ENCODE measurements at places on chromosomes 3 and 15. TPM values are rescaled to one million over a fixed set of nuclear protein-coding genes. Genes with fewer than 3 reads are reported as not detected.

DNA sequence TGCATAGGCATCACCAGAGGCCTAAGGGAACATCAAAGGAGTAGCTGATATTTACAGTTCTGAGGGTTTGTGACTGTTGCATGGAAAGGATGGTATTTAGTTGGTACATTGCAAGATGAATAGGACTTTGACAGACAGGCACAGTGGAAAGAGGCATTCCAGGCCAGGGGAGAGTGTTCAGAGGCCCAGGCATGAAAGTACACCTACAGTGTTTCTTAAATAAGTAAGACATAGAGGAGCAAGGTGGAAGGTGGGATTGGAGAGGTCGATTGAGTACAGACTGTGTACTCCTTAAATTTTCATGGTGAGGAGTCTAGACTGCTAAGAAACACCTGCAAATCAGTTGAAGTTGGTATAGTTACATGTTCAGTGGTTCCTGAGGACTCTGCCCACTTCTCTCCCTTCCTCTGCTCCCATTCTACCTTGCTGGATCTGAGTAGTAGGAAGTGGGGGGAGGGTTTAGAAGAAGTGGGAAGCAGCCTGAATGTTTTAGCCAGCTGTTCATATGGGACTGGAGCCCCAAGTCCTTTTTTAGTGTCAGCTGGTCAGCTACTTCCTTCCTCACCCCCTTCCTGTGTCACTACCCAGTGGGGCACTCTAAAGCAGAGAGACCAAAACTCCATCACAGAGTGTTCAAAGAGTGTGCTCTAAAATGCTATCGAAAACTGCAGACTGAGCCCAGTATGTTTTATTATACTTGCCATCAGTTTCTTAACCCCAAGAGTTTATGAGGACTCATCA is 14.0 kb downstream of the KLHL18 start:
- H3K27ac ChIP-seq: no peak overlapping the region
- H3K4me3 ChIP-seq: no peak overlapping the region
- peaks cover 24% of the 10 kb centered on the region for H3K4me1 ChIP-seq
- no peak for DNase-seq
- no peaks in the 10 kb centered on the region for H3K27me3 ChIP-seq

DNA sequence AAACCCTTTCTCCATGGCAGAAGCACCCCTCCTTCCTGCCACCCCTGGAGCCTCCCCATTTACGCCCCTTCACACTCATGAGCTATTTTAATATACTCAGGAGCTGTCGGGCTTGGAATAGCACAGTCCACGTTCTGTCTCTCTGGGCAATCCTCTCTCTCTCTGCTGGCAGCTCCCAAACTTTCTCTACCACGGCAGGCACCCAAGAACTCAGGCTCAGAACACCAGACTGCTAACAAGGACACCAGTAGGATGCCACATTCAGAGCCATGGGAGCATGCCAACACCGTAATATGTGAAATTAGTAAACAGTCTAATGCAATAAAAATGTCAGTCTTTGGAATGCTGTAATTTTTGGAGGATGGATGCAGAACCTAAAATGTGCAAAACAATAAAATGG is 19.3 kb downstream of the TNFAIP8L3 start:
- no peaks in the 10 kb centered on the region for H3K36me3 ChIP-seq
- DNase-seq: no peak

- no peak overlapping the region for H3K4me3 ChIP-seq
- peak overlapping the region; percentile 36 for H3K27ac ChIP-seq
- H3K36me3 ChIP-seq: no peaks in the 10 kb centered on the region
- DNase-seq: no peak
Measured at GRCh38 chr15:98669638-98670037, 21.3 kb downstream of the IGF1R start.

GOLGA6L10 gene
- total RNA-seq: 1.3 TPM

- H3K27me3 ChIP-seq: no peaks in the 10 kb centered on the region
- H3K4me3 ChIP-seq: peak overlapping the region; percentile 35
- H3K4me1 ChIP-seq: peaks cover 40% of the 10 kb centered on the region
- H3K36me3 ChIP-seq: peaks cover under 1% of the 10 kb centered on the region
- H3K27ac ChIP-seq: peak overlapping the region; percentile 58
Measured at GRCh38 chr15:99720533-99720932, 12.7 kb downstream of the LYSMD4 start.

TF gene
- total RNA-seq: 0.67 TPM

GRCh38 chr3:48433472-48434118 is 3.7 kb upstream of the PLXNB1 start:
- DNase-seq: no peak
- peaks cover 4% of the 10 kb centered on the region for H3K36me3 ChIP-seq
- no peak overlapping the region for H3K27ac ChIP-seq
- H3K27me3 ChIP-seq: no peaks in the 10 kb centered on the region
- no peak overlapping the region for H3K4me3 ChIP-seq

DNA sequence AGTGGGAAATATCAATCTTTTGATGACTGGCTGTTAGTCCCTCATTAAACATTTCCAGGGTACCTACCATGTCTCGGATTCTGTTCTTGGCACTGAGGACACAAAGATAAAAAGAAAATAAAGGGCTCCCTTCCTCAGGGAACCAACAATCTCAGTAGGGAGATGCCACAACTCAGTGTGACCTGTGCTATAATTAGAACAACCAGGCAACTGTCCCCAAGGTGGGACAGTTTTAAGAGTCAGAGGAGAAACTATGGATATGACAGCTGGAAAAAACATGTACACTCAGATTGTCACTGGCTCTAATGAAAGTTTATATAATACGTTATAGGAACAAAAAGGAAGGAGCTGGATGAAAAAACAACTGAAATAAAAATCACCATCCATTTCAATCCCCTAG is 23.3 kb upstream of the CMTM8 start:
- no peak overlapping the region for H3K4me3 ChIP-seq
- peaks cover 8% of the 10 kb centered on the region for H3K36me3 ChIP-seq
- peaks cover 8% of the 10 kb centered on the region for H3K27me3 ChIP-seq
- DNase-seq: no peak
- no peak overlapping the region for H3K27ac ChIP-seq

DNA sequence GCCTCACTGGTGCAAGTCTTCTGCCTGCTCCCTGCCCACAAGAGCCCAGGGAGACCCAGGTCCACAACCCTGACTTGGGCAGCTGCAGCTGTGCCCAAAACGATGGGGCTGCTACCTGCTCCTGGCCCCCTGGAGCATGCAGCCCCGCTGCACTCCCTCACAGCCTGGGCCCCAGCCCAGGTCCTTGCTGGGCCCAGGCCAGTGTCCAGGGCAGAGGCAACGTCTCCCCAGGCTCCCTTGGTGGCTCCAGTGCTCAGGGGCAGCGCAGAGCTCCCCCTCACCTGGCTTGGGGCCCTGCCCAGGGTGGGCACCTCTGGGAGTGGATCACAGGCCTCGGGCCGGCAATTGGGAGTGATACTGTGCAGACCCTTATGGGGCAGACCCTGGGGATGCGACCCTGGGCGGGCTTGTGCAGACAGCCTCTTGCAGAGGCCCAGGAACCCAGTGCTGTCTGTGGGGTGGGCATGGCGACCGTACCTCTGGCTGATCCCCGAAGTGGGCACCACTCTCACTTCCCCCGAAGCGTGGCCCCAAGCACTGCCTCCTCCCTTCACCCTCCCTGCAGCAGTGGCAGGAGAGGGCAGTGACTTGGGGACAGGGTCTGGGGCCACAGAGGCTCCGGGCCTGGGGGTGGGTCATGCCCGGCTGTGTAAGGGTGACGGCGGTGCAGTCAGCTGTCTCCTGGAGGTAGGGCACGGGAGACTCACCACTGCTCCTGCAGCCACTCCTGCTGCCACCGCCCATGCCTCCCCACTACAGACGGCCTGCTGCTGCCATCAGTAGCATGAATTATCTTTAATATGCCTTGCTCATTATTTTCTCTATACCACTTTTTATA is 255.9 kb downstream of the DOCK3 start:
- peaks cover 3% of the 10 kb centered on the region for H3K4me1 ChIP-seq
- no peak overlapping the region for H3K4me3 ChIP-seq
- H3K27ac ChIP-seq: no peak overlapping the region
- peaks cover 6% of the 10 kb centered on the region for H3K27me3 ChIP-seq
- no peak for DNase-seq
- H3K36me3 ChIP-seq: peaks cover 13% of the 10 kb centered on the region

- H3K4me3 ChIP-seq: no peak overlapping the region
- no peak overlapping the region for H3K27ac ChIP-seq
- DNase-seq: no peak
Measured at GRCh38 chr3:183797996-183798395, 27.4 kb downstream of the MAP6D1 start.

BCHE gene
- not detected for total RNA-seq

ABTB1 gene
- total RNA-seq: 14.8 TPM

CLDN16 gene
- total RNA-seq: not detected

- no peak for DNase-seq
- H3K27me3 ChIP-seq: no peaks in the 10 kb centered on the region
- no peaks in the 10 kb centered on the region for H3K4me1 ChIP-seq
- no peak overlapping the region for H3K27ac ChIP-seq
- no peaks in the 10 kb centered on the region for H3K36me3 ChIP-seq
Measured at GRCh38 chr15:93705753-93706455, 525.5 kb upstream of the MCTP2 start.

- no peak overlapping the region for H3K27ac ChIP-seq
- H3K4me1 ChIP-seq: no peaks in the 10 kb centered on the region
- peaks cover 5% of the 10 kb centered on the region for H3K27me3 ChIP-seq
- DNase-seq: peak; percentile 9
- no peak overlapping the region for H3K4me3 ChIP-seq
Measured at GRCh38 chr3:81910244-81910852, 148.9 kb upstream of the GBE1 start.

LMCD1 gene
- 3.8 TPM for total RNA-seq

GRCh38 chr3:78761126-78761525 is 1006.7 kb downstream of the ROBO1 start:
- no peak for DNase-seq
- H3K4me1 ChIP-seq: no peaks in the 10 kb centered on the region
- H3K27me3 ChIP-seq: no peaks in the 10 kb centered on the region
- no peak overlapping the region for H3K27ac ChIP-seq
- H3K4me3 ChIP-seq: no peak overlapping the region

HDDC3 gene
- total RNA-seq: 45.8 TPM

DNA sequence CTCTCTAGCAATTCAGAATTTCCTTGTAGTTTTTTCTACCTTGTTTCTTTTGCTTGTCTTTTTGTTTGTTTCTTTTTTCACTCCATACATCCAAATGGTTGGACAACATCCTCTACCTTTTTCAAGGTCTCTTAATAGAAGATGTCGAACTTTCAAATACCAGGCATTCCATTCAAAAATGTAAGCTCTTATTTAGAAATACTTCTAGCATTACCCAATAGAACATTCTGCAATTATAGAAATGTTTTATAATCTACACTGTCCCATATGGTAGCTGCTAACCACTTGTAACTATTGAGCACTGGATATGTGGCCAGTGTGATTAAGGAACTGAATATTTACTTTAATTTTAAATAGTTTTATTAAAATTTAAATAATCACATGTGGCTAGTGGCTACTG is 196.2 kb upstream of the MRPL3 start:
- no peaks in the 10 kb centered on the region for H3K36me3 ChIP-seq
- DNase-seq: no peak
- peaks cover 9% of the 10 kb centered on the region for H3K27me3 ChIP-seq
- H3K27ac ChIP-seq: no peak overlapping the region

DNA sequence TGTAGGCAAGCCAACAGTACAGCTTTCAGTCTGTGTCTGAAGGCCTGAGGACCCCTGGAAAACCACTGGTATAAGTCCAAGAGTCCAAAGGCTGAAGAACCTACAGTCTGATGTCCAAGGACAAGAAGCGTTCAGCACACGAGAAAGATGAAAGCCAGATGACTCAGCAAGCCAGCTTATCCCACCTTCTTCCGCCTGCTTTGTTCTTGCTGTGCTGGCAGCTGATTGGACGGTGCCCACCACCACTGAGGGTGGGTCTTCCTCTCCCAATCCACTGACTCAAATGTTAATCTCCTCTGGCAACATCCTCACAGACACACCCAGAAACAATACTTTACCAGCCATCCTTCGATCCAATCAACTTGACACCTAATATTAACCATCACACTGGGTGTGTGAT is 59.0 kb upstream of the PDZRN3 start:
- no peak for DNase-seq
- no peaks in the 10 kb centered on the region for H3K27me3 ChIP-seq
- H3K27ac ChIP-seq: no peak overlapping the region
- no peak overlapping the region for H3K4me3 ChIP-seq

GRCh38 chr3:25153561-25153960 is 274.5 kb upstream of the RARB start:
- H3K4me1 ChIP-seq: no peaks in the 10 kb centered on the region
- no peak for DNase-seq
- no peak overlapping the region for H3K27ac ChIP-seq

FMN1 gene
- not detected for total RNA-seq

TARS3 gene
- total RNA-seq: 10.8 TPM

ADAMTS9 gene
- total RNA-seq: not detected

CHRM5 gene
- not detected for total RNA-seq

GRCh38 chr3:50190936-50191660 is at the start of gene GNAT1:
TSS of gene GNAT1 (plus strand) at chr3:50191610. CDS start at chr3:50191726, 116 bp downstream.
- no peak within 1 kb of the TSS for H3K27ac ChIP-seq
- H3K36me3 ChIP-seq: no peaks in the 10 kb centered on the region
- H3K4me1 ChIP-seq: peaks cover 10% of the 10 kb centered on the region
- no peak within 1 kb of the TSS for H3K4me3 ChIP-seq
- H3K27me3 ChIP-seq: peaks cover 11% of the 10 kb centered on the region

DNA sequence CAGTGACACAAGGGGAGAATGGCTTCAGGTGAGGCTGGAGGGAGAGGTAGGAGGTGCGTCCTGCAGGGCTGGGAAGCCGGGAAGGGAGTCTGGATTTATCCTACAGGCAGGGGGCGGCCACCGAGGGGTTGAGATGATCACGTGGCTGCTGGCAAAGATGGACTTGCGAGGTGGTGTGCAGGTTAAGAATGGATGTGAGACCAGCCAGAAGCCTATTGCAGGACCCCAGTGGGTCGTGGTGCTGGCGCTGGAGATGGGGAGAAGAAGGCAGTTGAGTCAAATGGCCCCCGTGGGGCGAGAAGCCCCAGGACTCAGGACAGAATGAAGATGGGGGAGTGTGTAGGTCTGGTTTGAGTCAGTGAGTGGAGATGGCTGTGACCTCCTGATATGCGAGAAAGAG is 183.1 kb downstream of the FAM43A start:
- H3K27ac ChIP-seq: no peak overlapping the region
- peaks cover 21% of the 10 kb centered on the region for H3K27me3 ChIP-seq
- no peak for DNase-seq
- H3K4me3 ChIP-seq: no peak overlapping the region
- no peaks in the 10 kb centered on the region for H3K4me1 ChIP-seq

All from activated CD4-positive, alpha-beta memory T cell treated with anti-CD3 and anti-CD28 coated beads for 36 hours (primary cell).